Activated CD8-positive, alpha-beta T cell treated with anti-CD3 and anti-CD28 coated beads for 36 hours (primary cell): ENCODE measurements at places on chromosomes 12 and 14. TPM values are rescaled to one million over a fixed set of nuclear protein-coding genes. Genes with fewer than 3 reads are reported as not detected.

Gene SETD3
- 50.7 TPM for total RNA-seq

DNA sequence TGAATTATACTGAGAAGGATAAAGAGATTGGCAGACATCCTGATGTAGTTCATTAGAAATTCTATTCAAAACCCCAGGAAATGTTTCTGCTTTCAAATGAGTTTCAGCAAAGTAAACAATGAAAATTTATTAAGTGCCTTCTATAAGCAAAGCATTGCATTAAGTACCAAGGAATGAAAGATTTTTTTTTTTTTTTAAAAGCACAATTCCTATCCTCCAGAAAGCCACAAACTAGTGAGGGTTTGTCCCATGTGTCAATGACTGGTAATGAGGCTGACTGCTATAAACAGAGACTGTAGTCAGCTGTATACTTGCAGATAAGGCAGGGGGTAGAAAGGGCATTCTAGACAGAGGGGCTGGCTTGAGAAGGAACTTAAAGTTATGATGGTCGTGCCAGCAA lies 6.7 kb downstream of the ANO4 start:
- DNase-seq, result no peak

DNA sequence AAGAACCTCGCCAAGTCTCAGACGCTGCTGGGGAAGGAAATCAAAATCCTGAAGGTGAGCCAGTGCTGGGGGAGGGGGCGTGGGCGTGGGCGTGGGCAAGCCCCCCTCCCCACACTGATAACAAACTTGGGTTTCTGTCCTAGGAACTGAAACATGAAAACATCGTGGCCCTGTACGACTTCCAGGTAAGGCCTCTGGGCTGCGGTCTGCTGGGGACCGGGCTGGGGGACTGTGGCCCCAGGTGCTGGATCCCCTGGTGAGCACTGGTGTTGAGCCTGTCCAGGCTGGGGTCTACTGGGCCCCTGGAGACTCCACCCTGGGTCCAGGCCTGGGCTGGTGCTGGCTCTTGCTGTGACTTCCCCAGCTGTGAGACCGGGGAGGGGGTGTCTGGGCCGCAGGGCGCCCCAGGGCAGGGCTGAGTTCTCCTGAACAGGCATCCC lies 1.2 kb downstream of the ULK1 start:
- peak; percentile 35 for DNase-seq

Gene FOXG1
- total RNA-seq, result not detected

GRCh38 chr12:51244269-51244668 lies 5.6 kb downstream of the DAZAP2 start:
- no peak for DNase-seq

Gene ADAM20
- total RNA-seq, result 0.29 TPM

- DNase-seq, result peak; percentile 38
Observed at GRCh38 chr12:106760184-106760531, 14.3 kb upstream of the RIC8B start.

Gene CPNE6
- not detected for total RNA-seq

DNA sequence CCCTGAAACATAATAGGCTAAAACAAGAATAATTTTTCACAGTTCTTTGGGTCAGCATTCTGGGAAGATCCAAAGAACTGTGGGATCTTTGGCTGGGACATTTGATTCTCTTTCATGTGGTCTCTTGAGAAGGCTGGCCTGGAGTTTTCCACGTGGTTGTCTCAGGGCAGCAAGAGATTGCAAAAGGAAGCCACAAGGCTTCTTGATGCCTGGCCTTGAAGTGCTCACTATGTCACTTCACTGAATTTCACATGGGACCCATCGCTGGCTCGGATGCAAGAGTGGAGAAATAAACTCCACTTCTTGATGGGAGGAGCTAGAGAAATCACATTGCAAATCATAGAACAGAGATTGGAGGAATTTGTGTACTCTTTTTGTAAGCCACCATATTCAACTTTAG lies 343.4 kb downstream of the MED13L start:
- no peak for DNase-seq

DNA sequence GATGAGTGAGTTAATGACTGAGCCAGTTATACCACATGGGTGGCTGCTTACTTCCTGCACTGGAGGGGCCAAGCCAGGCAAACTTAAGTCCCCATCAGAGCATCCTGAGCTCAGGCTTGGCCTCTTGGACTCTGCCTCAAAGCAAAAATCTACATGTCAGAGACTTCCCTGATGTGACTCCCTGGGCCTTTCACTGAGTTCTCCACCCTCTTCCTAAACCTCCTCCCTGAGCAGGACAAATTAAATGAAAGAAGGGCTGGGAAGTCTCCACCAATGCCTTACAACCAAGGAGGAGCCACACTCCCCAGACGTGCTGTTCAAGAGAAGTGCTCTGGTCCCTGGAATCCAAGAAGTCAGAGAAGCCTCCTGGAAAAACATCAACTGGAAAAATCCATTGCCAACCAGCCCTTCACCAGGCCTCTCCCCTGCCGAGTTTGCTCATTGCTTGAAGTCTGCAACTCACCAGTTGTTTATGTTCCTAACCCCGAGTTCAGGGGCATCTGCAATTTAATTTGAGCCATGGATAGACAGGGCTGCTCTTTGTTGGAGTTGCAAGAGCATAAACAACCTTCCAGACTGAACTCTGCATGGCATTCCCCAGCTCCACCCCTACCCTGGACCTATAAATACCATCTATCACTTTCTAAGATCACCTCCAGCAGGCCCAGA lies 160.5 kb downstream of the ANO2 start:
- no peak for DNase-seq
